Caki2 (cell line): ENCODE measurements at places on chromosomes 12 and 14.
A peak's percentile ranks its signal among the peaks of the same experiment; 100 is the strongest.

DNA sequence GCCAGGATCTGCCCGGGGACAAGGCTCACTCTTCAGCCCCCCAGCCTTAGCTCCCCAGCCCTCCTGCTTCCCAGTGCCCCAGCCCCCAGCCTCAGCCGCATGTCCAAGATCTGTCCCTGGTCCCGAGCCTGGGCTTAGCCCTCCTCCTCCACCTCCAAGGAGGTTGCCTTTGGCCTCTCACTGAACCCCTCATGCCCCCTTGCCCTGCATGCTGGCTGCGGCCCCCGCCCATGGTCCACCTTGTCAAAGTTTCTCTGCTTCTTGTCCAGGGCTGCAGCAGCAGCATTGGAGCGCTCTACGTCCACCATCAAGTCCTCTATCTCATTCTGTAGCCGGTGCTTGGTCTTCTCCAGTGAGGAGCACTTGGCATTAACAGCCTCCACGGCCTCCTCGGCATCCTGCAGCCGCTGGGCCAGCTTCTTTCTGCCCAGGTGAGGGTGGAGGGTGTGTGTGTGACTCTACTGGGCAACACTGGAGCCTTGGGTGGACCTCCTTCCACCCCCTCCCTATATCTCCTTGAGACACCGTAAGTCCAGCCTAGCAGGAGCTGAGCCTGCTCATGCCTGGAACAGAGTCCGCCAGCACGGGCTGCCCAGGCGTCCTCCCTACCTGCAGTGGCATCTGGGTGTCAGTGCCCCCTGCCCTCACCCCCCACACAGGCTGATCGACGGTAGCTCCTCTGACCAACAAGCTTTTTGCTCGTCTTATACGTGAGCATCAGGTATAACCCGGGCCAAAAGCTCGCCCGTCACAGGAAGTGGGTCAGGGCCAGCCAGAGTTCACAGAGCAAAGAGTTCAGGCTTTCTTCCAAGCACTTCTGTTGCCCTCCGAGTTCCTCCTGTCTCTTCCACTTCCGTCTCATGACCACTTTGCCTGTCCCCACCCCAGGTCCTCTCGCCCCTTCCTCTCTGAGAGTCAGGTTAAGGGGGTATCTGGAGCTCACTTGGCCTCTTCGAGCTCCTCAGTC is 11.4 kb downstream of the CMTM5 start:
- DNase-seq: no peak

DNA sequence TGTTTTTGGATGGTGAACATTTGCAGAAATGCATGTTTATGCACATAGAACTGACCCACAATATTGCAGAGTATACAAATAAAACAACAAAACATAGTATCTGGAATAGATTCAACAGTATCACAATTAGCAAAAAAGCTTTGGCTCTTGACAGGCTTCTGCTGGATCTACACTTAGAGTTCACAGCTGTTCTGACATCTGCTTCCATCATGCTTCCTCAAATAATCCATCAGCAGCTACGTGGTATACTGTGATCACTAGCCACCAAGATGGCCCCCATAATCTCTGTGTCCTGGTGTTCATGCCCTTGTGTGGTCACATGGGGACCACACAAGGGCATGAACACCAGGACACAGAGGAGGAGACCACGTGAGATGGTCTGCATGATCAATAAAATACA is 166.6 kb upstream of the CCDC198 start:
- DNase-seq: no peak

- peak; percentile 46 for DNase-seq
These were observed 1.0 kb upstream of the TBK1 start for GRCh38 chr12:64450711-64451486.

DNA sequence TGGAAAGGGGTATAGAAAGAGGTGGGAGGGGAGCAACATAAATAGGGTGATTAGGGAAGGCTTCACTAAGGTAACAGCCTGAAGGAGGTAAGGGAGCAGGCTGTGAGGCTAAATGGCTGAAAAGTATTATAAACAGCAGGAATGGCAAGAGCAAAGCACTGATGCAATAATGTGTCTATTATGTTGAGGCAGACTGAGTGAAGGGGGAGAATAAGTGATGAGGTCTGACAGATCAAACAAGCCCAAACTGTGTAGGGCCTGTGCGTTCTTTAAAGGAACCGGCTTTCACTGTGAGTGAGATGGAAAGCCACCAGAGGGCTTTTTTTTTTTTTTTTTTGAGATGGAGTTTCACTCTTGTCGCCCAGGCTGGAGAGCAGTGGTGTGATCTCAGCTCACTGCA is 6.7 kb upstream of the VCPKMT start:
- no peak for DNase-seq

GRCh38 chr12:2447861-2448260 is 346.9 kb upstream of the FKBP4 start:
- DNase-seq: peak; percentile 8

GRCh38 chr12:57520053-57520818 is at the start of gene DDIT3:
DDIT3 (minus strand) TSS chr12:57520514; CDS start chr12:57517406, 3,108 bp downstream.
- DNase-seq: peak; percentile 100

DNA sequence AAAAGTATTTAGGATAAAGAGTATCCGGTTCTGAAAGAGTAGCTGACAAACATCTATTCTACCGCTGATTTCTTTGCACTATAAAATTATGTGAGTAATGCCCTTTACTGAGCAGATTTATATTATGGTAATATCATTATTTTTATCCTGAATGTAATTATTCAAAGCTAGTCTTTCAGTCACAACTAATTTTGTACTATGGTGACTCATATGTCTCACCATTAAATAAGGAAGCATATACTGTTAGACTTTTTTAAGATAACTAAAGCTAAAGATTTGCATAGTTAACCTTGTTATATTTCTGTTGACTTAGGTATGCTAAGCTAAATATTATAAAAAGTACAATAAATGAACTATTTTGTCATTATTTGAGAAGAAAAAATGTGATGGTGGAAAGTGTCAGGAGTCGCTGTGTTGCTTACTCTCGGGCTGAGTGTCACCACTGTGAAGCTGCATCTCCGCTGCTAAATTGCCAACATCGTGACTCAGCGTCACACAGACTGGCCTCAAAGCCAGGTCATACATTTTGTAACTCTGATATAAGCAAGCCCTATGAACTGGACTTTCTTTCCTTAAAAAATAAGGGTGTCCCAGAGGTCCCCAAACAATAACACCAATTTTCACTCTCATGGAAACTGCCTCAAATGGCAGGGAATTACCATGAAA is 69.1 kb upstream of the SSTR1 start:
- DNase-seq: peak; percentile 57

GRCh38 chr14:61563880-61564617 is 131.3 kb upstream of the HIF1A start:
- no peak for DNase-seq

DNA sequence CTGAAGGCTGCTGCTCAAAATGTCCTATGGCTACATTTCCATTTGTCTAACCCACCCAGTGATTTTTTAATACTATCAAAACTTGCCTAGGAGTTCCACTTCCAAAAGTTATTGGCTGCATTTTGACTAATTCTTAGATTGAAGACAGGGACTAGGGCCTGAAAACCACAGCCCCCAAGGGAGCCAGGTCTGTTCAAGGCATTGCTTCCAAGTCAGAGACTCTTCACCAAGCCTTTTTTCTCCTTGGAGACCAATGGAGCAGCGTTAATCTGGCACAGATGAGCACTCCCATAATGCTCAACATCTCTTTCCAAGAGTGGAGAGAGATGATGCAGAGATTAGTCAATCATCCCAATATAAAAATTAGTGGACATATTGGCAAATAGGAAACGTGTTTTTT is 112.5 kb upstream of the HIF1A start:
- DNase-seq: no peak

DNA sequence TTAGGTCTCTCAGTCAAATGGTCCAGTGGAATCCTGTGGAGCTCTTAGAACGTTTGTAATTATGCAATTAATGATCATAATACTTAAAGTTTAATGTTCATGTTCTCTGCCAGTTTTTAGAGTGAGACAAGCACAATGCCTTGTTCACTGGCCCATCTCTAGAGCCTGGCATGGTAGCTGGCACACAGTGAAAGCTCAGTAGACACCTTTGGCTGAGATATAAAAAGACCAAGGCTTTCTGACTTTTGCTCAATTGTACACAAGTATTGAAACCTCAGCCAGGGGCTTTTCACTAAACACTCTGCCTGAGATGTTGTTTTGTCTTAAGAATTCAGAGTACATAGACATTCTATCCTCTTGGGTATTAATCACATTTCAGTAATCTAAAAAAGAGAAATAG is 241.8 kb upstream of the ATP2B1 start:
- no peak for DNase-seq

DNA sequence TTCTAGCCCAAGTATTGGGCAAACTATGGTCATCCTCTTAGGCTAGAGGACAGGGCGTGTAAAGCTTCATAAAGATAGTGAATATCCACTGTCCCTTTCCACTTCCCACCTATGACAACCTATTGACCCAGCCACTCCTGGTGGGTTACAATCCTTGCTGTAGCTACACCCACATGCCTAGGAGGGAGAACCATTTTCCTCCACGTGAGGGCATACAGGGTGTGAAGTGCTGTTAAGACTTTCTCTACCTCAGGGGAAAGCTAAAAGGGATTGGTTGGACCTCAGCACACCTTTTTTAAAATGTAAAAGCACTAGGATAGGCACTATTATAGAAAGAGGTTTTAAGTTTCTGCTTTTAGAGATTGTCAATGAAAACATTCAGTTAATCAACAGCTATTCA is 124.4 kb downstream of the TPH2 start:
- no peak for DNase-seq

DNA sequence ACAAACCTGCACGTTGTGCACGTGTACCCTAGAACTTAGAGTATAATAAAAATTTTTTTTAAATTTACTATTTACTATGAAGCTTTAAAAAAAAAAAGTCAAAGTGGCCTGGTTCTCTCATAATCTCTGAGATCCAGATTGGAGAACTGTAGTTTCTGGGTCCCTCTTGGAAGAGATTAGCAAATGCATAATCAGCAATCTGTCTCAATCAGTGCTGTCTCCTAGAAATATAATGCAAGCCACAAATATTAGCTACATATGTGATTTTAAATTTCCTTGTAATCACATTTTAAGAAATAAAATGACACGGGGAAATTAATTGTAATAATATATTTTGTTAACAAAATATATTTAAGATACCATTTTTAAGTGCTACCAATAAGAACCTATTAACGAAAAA is 32.3 kb downstream of the RALGAPA1 start:
- DNase-seq: no peak

GRCh38 chr12:20822415-20822814 is 11.9 kb downstream of the SLCO1B3 start:
- DNase-seq: no peak

- no peak for DNase-seq
These were observed 16.0 kb downstream of the DBX2 start for GRCh38 chr12:45034861-45035265.

DNA sequence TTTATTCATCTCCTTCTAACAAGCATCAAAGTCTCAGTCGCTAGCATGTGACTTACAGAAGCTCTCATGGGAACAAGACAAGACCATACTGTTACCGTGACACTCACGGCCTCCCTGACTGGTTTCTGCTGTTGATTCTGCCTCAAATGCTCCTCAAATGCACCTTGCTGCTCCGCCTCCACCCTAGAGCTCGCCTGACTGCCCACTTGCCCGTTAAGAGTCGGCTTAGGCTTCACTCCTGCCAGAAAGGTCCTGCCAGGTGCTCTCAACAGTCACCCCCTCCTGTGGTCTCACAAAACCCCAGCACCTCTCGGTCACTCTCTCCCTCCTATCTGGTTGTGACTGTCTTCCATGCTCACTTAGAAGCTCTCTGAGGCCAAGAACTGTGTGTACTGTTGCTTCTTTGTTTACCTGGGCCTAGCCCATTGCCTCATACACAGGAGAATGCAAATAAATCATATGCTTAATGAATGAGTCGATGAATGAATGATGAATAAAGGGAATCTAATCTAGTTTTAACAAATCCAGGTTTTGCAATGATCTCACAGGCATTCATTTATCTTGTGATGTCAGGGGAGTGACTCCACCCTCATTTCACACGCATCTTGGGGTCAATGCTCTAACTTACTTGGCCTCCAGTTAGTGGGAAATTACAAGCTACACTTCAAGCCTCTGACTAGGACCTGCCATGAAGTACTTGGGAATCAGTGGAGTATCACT is 41.3 kb downstream of the SSH1 start:
- DNase-seq: peak; percentile 31

DNA sequence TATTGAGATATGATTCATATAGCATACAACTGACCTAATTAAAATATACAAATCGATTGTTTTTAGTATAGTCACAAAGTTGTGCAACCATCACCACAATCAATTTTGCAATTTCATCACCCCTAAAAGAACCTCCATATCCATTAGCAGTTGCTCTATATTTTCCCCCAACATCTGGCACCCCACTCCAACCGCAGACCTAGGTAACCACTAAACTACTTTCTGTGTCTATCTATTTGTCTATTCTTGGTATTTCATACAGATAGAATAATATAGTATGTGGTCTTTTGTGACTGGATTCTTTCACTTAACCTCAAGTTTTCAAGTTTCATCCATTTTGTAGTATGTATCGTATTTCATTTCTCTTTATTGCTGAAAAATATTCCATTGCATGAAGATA is 126.0 kb upstream of the CRY1 start:
- no peak for DNase-seq

GRCh38 chr14:96274122-96274521 is 18.1 kb downstream of the BDKRB1 start:
- no peak for DNase-seq

- no peak for DNase-seq
These were observed 74.9 kb downstream of the CRADD start for GRCh38 chr12:93751864-93752610.

DNA sequence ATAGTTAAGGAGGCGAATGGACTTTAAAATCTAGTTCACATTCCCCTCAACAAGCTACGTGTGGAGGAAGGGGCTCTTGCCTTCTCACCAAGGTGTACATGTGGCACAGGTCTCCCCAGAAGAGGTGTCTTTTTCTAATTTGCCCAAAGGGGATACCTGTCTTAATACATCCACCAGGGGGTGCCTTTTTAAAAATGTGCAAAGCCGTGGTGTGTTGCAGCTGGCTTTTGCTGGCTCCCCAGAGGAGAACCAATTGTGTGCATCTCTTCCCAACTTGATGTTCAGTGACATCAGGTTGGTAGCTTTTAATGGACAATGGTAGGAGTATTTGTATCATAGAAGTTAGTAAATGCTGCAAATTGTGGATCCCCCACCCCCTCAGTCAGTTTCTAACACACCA is 33.8 kb downstream of the CREBL2 start:
- DNase-seq: no peak

- no peak for DNase-seq
These were observed 23.7 kb downstream of the VTI1B start for GRCh38 chr14:67650694-67651093.

GRCh38 chr14:81366214-81366613 is 33.9 kb downstream of the STON2 start:
- DNase-seq: no peak

- no peak for DNase-seq
These were observed 225.8 kb downstream of the EMP1 start for GRCh38 chr12:13422291-13422690.

DNA sequence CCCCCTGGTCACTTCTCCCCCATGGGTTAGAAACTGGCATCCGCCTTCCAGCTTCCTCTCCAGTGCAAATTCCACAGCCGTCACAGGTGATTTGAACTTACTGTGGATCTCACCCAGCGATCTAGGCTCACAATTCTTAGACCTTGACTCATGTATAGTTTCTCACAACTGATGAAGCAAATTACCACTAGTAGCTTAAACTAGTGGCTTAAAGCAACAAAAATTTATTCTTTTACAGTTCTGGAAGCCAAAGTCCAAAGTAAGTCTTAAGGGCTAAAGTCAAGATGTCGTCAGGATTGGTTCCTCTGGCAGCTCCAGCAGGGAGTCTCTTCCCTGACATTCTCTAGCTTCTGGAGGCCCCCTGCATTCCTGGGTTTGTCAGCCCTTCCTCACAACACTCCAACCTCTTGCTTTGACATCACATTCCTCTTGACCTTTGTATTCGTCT is 117.4 kb downstream of the KTN1 start:
- DNase-seq: no peak

- DNase-seq: no peak
These were observed 59.6 kb downstream of the NELL2 start for GRCh38 chr12:44816446-44817017.
